ENCODE measurements at places on chromosomes 5 and 9. TPM values are rescaled to one million over a fixed set of nuclear protein-coding genes. Genes with fewer than 3 reads are reported as not detected.

Gene CDX1
- 0.43 TPM for total RNA-seq

Gene BNC2
- total RNA-seq: 18.1 TPM

Gene IFNA8
- not detected for total RNA-seq

Gene CDH6
- total RNA-seq: 20.8 TPM

Gene GABRA1
- 0.20 TPM for total RNA-seq

Gene KIAA1958
- 11.6 TPM for total RNA-seq

Gene PFN3
- total RNA-seq: not detected

Data from lung (tissue), 17 donors.